Esophagus squamous epithelium (tissue), 5 donors: ENCODE measurements at places on chromosomes 3 and 15. TPM values are rescaled to one million over a fixed set of nuclear protein-coding genes. Genes with fewer than 3 reads are reported as not detected.

Gene IL16
- 20.0 TPM for total RNA-seq

Gene CPB1
- total RNA-seq, result not detected

Gene NXPE3
- 6.5 TPM for total RNA-seq

Gene MUC20
- 23.8 TPM for total RNA-seq

Gene PATL2
- not detected for total RNA-seq
